ENCODE measurements at places on chromosomes 4 and X.

DNA sequence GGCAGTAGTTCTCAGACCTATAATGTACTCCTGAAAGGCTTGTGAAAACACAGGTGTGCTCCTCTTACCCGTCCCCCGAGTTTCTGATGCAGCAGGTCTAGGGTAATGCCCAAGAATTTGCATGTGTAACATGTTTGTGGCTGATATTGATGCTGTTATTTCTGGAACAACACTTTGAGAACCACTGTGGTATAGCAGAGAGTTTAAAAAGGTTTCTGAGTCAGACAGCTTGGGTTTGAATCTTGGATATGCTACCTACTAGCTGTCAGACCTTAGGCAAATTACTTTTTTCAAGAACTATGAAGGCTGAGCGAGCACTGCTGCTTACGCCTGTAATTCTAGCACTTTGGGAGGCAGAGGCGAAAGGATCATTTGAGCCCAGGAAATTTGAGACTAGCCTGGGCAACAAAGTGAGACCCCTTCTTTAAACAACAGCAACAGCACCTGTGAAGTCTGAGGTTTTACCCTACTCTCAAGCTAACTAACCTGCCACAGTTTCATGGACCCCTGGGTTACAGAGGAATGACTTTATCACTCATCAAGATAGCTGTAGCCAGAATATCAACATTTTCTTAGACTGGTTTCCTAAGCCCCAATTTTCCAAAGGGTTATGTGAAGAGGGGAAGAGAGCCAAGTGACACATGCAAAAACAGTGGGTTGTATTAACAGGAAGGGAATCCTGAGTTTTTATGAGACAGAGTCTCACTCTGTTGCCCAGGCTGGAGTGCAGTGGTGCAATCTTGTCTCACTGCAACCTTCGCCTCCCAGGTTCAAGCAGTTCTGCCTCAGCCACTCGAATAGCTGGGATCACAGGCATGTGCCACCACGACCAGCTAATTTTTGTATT lies 5.1 kb downstream of the AFF1 start:
- peak; percentile 93 for DNase-seq

GRCh38 chr4:20251031-20251795 lies 492 bp upstream of the SLIT2 start:
- no peak for DNase-seq

DNA sequence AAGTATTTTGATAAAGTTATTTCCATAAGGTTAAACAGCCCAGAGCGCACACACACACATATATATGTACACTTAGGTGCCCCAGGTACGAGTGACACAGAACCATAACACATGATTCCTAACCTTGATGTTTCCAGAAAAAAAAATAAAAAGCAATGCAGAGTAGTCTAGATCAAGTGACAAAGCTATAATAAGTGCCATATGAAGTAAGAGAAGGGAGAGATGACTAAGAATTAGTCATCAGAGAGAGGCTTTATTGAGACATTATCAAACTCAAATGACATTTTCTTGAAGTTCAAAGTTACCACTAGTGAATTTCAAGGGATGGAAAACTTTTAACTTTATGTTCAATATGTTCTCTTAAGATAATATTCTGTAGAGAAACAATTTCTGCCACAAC lies 215.0 kb downstream of the HTR2C start:
- no peak for DNase-seq

DNA sequence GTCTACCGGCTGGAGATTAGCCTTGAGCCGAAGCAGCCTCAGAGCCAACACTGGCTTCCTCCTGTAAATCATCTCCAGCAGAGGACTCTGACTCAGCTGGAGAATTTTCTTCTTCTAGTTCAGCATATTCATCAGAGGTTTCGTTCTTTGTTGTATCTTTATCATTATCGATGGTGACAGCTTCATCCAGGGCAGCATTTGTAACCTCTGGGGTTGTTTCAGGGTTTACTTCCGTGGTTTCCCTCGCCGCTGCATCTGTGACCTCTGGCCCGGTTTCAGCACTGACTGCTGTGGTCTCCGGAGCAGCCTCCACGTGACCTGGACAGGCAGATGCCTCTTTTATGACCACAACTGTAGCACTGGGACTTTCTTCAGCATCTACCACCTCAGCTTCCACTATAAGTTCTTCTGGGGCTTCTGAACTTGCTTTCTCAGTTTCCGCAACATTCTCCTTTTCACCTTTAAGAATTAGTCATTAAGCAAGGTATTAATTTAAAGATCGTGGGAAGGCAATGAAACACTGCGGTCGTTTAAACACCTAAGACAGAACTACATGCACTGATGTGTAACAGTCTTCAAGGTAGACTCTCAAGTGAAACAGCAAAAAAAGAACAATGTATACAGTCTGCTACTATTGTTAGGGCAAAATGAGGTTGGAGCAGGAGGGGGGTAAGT lies 13.3 kb downstream of the MGARP start:
- DNase-seq: peak; percentile 76

- no peak for DNase-seq
Measured at GRCh38 chrX:71919886-71920285, 9.2 kb downstream of the NHSL2 start.

GRCh38 chr4:76984127-76984526 lies 34.6 kb downstream of the SEPTIN11 start:
- peak; percentile 28 for DNase-seq

- DNase-seq: peak; percentile 50
Measured at GRCh38 chr4:25144870-25145481, 15.3 kb downstream of the SEPSECS start.
